SIG-M5 (cell line): ENCODE measurements at places on chromosomes 5 and 9.
A peak's percentile ranks its signal among the peaks of the same experiment; 100 is the strongest.

DNA sequence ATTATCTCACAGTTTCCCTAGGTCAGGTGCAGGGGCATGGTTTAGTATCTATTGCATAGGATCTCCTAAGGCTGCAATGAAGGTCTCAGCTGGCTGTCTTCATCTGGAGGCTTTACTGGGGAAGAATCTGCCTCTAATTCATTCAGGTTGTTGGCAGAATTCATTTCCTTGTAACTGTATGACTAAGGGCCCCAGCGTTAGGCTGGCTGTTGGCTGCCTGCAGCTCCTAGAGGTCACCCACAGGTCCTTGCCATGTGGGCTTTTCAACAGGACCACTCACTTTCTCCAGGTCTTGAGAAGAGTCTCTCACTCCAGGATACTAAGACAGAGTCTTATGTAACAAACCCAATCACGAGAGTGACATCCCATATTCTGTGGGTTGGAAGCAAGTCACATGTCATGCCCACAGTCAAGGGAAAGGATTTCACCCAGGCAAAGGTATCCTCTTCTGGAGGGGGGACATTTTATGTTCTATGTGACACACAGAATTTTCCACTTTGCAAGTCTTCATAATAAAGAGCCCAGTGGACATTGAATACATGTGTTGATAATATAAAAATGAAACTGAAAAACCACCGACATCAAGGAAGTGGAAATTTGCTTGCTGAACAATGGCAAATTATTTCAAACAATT, 38.2 kb downstream of the HMHB1 start:
- no peak for DNase-seq

DNA sequence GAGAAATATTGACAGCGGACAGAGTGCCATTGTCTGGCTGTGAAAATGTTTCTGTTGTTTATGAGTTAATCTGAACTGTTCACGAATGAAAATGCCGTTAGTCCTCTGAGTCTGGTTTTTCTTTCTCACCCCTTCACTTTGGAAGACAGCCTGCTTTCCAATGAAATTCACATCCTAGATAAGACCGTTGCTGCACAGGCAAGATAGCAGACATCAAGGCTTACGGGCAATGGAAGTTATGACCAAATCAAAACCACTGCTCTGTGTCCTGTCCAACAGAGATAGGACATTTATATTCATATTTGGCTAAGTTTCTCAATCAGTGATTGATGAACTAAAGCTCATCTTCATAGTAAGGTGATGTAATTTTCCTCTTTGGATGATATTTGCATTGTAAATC, 180.0 kb upstream of the DMAC1 start:
- no peak for DNase-seq

GRCh38 chr9:87862536-87863268, 20.0 kb upstream of the SPATA31E1 start:
- no peak for DNase-seq

DNA sequence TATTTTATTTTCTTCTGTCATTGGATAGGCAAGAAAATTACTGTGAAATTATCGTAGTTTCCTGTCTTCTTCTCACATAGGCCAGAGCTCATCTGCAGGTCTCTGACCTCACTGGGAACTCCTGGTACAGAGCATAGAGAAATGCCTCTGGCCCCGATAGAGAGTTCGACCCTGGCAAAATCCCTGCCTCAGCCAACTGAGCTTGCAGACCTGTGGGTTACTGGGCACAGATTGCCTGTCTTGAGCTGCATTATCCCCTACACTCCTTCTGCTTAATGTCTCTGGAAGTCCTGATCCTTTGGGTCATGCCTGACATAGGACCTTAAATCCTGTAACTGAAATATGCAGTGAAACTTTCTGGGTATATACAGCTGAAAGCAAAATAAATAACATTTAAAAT, 439.3 kb upstream of the CTNND2 start:
- DNase-seq = no peak

- DNase-seq = no peak
These were observed 5.2 kb downstream of the WHRN start for GRCh38 chr9:114499941-114500696.

DNA sequence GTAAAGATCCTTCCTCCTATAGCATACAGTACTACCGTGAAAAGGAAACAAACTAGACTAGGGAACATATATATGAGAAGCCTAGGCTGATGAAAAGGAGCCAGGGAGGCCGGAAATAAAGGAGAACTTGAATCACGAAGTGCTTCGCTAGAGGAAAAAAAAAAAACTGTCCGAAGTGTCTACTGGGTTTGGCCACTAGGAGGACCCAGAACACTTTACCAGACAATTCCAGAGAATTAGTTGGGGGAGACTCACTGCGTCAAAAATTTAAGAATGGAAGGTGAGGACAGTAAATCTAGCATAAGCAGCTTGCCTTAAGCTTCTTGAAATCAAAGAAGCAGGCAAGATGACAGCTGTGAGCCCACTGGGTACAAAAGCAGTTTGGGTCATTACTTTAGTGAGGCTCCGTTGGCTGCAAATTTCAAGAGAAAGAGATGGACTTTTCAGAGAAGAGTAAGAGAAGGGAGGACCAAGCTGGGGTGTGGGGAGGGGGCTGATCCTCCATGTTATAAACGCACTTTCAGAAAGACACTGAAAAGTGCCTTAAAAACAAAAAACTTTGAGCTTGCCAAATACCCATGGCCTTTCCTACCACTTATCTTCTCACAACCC, 47.4 kb downstream of the P4HA2 start:
- DNase-seq = no peak

DNA sequence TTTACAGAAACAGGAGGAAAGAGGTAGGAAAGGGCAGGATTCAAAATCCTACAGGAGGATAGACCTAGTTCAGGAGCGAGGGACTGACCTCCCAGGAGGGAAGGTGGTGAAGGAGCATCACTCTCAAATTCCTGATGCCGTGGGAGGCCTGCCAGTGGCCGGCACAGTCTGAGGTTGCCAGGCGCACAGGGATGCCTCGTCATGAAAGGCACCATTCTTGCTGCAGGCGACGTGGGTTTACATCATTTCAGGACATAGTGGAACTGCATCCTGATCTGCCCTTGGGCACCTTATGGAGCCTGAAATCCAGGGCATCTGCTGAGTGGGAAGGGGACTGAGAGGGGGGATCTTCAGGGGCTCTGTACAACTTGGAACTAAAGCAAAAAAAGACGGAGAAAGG, 163.2 kb upstream of the S1PR3 start:
- no peak for DNase-seq

GRCh38 chr9:35311891-35312639, 150.3 kb downstream of the UNC13B start:
- DNase-seq = no peak

DNA sequence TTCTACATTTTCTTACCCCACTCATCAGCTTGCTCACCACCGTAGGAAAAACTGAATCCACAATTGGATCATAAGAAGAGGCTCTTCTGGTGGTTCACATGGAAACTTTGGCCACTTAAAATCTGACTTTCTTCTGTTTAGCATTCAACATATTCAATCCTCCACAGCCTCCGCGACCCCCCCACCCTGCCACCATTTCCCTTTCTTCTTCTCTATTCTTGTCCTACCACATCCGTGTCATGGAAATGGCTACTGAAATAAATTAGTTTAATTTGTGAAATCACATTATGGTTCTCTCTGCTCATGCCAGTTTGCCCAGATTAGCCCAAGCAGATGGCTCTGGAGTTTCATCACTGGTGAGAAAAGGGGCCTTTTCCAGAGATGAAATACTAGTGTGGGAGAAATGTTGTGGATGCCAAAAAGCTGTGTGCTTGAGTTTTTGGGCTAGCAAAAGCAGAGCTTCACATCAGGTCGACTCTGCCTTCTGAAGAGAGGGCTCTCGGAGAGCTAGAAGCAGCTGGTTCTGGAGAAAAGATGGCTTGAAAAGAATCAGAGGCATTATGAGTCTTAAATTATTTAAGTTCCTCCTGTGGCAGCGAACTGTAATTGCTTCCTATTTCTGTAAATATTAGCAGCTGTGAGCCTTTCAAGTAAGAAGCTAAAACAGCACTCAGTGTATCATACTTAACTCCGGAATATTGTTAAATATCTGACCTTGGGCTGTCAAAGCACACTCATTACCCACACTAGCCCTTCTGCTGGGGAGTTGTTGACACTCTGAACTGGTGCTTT, 107.1 kb downstream of the MAT2B start:
- DNase-seq = no peak

- no peak for DNase-seq
These were observed 112.5 kb upstream of the LARP1 start for GRCh38 chr5:154642499-154643245.

- no peak for DNase-seq
These were observed 286.9 kb upstream of the ATP10B start for GRCh38 chr5:161138751-161139455.

- no peak for DNase-seq
These were observed 139.8 kb downstream of the COL23A1 start for GRCh38 chr5:178450121-178451028.

DNA sequence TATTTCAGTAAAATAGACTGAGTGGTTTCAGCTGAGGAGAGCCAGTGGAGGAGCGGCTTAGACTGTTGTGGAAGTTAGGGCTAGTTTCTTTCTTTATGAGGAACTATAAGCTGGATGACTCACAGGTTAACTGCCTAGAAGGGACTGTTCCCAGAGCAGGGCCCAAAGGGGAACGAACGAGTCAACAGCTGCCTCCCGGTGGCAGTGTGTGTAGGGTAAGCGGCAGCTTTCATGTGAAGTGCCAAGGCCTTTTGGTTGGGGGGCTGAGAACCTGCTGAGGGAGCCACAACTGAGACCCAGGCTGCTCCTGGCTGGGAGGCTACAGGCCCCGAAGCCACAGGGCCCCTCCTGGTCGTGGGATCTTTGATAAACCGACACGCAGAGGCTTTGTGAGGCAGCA, 7.0 kb downstream of the SQSTM1 start:
- DNase-seq = peak; percentile 82

- no peak for DNase-seq
These were observed 104.9 kb downstream of the CFAP90 start for GRCh38 chr5:7745882-7746610.

- DNase-seq = no peak
These were observed 45.9 kb upstream of the TLX3 start for GRCh38 chr5:171263181-171263580.

DNA sequence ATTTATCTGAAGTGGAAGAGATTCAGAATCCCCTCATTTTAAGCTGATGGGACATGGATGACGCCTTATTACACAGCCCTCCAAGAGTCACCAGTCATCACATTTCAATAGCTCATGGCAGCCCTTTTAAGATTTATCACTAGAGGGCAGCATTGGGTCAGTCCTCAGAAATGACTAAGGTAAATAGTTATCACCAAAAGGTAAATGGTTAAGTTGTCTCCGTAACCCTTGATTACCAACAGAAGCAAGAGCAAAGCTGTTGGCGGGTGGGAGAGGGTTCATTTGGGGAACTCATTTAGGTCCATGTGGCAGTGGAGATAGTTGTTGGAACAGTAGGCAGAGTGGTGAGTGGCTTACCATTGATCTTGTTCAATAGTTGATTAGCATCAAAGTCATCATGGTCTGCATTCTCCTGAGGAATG, 12.0 kb upstream of the C9 start:
- peak; percentile 14 for DNase-seq

DNA sequence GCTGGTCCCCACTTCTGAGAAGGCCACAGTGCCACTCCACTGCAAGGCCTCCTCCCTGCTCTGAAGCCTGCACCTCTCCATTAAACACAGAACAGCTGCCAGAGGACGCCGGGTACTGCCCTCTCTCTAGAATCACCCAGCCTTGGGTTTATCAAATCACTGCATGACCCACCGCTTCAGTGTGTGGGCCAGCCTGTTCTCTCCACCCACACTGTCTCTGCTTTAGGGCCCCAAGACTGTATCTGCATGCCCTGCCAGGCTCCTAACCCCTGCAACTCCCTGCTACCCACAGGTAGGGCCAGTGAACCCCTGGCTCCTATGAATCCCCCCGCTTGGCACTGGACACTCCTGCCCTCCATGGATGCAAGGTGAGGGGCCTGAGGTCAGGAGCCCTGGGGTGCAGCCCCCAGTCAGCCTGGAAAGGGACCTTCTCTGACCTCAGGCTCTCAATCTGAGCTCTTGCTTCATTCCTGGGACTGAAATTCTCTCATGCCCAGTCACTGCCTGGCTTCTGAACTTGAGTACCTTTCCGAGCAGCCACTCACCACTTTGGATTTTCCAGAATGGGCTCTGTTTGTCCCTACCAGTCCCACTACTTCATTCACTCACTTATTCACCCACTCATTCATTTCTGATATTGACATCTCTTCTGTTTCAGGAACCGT, 206.3 kb downstream of the GABBR2 start:
- DNase-seq = no peak

DNA sequence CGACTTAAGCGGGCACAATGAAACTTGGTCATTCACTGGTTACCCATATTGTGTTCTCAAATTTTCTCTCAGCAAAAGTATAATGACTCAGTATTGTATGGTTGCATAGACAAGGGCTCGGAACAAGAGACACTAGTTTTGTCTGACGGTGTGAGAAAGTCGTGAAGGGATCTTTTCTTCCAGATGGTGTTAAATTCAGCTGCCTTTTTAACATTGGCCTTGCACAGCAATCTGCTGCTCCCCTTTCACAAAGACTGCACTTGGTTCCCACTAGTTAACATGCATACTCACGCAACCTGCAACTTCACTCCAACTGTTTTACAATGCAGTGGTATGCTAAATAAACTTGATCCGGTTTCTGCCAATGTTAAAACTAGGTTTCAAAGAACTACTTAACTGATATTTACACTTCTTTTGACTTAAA, 219.2 kb downstream of the MEF2C start:
- DNase-seq = no peak

DNA sequence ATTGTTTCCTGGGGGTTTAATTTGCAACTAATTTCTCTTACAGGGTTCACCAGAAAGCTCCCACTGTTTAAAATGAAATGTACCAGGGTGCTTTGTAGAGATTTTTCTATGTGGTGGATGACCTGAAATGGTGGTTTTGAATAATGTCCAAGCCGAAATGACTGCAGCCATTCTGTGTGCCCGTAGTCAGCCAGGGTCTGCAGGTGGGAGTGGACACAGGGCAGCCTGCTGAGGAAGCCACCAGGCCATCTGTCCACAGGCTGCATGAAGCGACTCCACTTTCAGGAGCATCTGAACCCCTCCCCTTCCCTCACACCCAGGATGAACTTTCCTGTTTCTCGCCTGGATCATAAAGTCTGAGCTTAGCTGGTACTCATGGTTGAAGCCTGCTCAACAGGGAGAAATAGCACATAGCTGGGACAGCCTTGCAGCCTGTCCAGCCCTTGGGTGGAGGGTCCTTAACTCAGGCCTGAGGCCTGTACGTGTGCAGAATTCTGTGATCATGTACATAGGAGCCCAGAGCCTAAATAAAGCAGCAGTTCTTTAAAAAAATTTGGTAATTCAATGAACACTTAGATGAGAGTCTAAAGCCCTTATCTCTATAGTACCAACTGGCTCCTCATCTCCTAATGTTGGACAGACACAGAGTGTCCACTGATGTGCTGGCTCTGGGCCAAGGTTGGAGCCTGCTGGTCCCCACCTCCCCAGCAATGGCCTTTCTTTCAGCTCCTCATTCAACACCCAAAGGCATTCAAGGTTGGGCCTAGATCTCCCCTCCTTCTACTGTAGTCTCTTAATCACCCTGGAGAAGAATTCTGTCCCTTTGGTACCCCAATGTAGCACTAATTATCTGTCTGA, 72.8 kb downstream of the SHB start:
- no peak for DNase-seq

- DNase-seq = no peak
These were observed 67.5 kb upstream of the IRX2 start for GRCh38 chr5:2818936-2819335.
